Vagina (tissue), 2 donors: ENCODE measurements at places on chromosomes 6 and 20.

- no peak for DNase-seq
These were observed 111.6 kb upstream of the EYA4 start for GRCh38 chr6:133129556-133129955.

- DNase-seq, result no peak
These were observed 123.3 kb upstream of the COL21A1 start for GRCh38 chr6:56370561-56371211.

DNA sequence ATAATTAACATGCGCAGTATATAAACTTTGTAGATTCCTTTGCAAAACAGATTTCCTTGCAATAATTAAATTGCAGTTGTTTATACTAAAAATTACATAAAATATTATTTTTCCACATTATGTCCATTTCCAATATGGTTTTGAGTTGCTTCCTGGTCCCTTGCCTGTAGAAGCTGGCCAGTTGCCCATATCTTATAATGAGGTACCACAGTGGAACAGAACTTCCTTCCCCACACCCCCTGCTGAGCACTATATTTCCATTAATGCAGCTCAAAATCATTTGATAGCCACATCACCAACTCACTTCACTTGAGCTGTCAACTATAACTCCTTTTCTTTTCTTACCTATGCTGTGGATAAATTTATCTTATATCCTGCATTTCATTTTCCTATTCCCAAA lies 194.6 kb downstream of the DST start:
- DNase-seq, result no peak

GRCh38 chr6:14867802-14868201 lies 378.1 kb upstream of the JARID2 start:
- DNase-seq, result no peak

GRCh38 chr6:22783931-22784330 lies 214.6 kb downstream of the HDGFL1 start:
- DNase-seq, result no peak

DNA sequence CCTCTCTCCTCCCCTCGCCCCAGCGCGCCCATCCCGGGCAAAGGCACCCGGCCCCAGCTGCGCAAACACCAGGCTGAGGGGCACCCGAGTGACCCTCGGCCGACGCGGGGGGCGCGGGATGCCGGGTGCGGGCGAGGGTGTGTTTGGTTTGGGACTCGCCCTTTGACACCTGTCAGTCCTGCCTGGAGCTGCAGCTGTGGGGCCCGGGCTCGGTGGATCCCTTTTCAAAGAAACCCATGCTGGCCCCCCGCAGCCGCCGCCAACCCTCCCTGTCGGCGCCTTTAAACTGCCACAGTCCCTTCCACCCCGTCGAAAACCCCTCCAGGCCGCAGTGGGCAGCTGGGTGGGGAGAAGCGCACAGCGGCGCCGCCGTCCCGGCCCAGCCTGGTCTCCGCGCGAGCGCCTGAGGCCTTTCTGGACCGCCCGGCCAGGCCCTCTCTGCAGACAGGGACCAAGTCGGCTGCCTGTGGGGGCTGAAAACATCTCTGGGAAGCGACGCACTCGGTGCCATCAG lies 5.5 kb downstream of the FOXQ1 start:
- no peak for DNase-seq

DNA sequence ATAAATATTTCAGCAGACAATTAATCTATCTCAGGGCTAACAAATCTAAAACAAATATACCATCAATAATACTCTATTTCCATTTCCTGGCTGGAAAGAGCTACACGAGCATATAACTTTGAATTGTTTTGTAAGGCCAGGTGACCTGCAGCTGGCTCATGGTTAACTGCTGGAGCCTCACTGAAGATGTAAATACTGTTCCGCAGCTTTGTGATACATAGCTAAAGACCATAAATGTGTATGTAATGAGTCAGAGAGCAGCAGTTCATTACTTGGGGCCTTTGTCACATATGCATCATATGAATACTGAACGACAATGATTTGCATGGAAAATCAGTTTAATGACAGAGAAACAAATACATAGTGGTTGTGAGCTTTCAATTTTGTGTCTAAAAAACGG lies 109.4 kb upstream of the CCN2 start:
- no peak for DNase-seq

- DNase-seq, result no peak
These were observed 640 bp downstream of the LRRN4 start for GRCh38 chr20:6053064-6053775.

DNA sequence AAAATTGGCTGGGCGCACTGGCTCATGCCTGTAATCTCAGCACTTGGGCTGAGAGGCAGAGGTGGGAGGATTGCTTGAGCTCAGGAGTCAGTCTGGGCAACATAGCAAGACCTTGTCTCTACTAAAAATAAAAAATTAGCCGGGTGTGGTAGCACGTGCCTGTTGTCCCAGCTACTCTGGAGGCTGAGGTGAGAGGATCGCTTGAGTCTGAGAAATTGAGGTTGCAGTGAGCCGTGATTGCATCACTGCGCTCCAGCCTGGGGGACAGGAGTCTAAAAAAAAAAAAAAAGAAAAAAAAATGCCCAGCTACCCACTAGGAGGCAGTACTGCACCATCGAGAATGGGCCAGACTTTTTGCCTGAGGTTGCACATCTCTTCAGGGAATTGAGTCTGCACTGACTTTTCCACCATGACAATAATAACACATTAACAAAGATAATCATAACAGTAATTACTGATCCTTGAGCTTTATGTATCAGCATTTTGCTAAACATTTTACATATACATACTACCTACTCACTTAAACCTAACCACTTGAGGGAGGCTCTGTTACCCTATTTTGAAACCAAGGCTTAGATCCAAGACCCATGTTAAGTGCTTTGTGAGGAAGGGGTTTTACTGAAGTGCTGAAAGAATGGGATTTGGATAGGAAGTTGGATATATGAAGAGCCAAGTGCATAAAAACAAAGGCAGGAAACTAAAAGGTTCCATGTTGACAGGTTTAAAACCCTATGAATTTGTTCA lies 21.0 kb downstream of the SRSF3 start:
- no peak for DNase-seq

DNA sequence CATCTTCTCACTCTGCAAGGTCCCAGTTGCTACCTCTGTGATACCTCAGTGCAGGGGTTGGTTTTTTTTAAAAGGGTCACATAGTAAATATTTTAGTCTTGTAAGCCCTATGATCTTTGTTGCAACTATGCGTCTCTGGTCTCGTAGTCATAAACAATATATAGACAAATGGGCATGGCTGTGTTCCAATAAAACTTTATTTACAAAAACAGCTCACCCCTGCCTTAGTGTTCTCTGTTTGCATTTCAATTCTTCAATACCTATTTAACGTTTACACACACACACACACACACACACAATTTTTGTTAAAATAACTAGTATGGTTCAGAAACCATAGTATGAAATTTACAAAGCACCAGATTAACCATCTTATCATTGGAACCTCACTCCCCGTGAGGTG lies 216.8 kb downstream of the PREX1 start:
- DNase-seq, result no peak

DNA sequence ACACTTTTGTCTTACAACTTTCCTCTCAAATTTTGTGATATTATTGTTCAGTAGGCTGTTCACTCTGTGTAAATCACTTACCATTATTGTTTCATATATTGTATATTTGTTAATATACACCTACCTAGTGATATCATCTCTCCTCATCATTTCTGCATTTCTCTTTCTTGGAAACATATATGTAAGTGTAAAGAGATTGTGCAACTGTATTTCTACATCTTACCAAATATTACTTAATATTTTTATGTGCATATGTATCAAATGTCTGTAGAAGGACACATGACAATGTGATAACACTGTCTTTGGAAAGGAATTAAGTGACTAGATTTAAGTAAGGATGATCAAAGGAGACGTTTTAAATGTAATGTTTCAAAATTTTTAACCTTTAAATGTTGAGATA lies 30.2 kb downstream of the ZNF322 start:
- DNase-seq, result no peak

DNA sequence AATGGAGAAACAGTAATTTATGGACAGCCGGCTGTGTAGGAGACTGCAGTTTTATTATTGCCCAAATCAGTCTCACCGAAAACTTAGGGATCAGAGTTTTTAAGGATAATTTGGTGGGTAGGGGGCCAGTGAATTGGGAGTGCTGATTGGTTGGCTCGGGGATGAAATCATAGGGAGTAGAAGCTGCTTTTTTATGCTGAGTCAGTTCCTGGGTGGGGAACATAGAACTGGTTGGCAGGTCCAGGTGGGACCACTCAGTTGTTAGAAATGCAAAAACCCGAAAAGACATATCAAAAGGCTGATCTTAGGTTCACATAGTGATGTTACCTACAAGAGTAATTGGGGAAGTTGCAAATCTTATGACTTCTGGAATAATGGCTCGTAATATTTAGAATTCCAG lies 59.3 kb downstream of the DOP1A start:
- no peak for DNase-seq

GRCh38 chr20:46850416-46850815 lies 44.2 kb upstream of the EYA2 start:
- DNase-seq, result no peak

- no peak for DNase-seq
These were observed 236.0 kb downstream of the ADGRG6 start for GRCh38 chr6:142537612-142538478.

DNA sequence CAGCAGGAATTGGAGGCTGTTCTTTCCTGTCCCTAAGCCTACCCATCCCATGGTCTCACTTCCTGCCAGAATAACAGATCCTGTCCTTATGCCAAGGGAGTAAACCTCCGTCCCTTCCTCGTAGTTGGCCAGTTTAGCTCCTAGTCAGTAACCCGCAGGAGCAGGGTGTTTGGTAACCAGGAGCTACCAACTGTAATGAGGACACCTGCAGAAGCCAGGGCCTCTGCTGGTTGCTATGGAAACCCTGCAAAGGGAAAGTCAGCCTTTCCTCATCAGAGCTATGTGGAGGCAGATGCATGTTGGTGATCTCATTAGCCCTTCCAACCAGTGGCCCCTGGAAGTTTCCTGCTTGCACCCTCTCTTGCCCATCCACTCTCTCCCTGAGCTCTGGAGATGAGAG lies 368.2 kb upstream of the SULF2 start:
- no peak for DNase-seq

GRCh38 chr20:6101346-6101745 lies 21.5 kb downstream of the FERMT1 start:
- DNase-seq, result no peak

DNA sequence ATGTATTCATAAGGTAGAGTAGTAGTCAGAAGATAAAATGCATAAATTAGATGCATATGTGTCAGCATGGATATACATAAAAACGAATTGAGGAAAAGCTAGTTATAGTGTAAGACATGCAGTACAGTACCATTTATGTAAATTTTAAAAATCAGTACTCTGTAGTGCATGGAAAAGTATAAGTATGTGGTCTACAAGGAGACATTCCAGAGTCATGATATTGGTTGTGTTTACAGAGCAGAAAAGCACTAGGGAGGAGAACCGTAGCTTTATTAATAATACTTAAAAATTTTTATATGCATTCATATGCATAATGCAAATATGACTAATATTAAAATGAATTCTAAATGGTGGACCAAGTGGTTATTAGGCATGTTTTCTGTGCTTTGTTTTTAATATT lies 220.0 kb downstream of the ZFAND3 start:
- DNase-seq, result no peak

GRCh38 chr20:8858181-8858787 lies 210.6 kb upstream of the PLCB4 start:
- no peak for DNase-seq

DNA sequence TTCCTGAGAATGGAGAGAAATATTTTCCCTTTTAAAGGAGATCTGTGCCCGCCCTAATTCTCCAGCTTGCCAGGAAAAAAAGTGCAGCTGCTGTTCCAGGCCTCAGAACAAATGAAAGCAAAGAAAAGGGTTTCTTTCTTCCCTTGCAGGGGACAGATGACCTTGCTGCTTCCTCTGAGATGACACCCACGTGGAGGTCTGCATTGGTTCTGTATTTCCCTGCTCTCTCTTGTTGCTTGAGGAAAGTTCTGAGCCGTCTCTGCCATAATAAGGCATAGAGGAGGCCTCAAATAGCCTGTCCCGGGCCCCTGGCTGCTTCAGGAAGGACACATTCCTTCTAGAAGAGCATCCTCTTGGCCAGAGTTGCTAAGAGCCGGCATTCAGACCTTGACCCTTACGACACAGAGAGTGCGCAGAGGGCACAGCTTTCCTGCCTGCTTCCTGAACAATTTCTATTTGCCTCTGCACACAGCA lies 501.8 kb upstream of the SULF2 start:
- DNase-seq, result no peak

- no peak for DNase-seq
These were observed 867 bp upstream of the AKAP7 start for GRCh38 chr6:131134220-131134979.

DNA sequence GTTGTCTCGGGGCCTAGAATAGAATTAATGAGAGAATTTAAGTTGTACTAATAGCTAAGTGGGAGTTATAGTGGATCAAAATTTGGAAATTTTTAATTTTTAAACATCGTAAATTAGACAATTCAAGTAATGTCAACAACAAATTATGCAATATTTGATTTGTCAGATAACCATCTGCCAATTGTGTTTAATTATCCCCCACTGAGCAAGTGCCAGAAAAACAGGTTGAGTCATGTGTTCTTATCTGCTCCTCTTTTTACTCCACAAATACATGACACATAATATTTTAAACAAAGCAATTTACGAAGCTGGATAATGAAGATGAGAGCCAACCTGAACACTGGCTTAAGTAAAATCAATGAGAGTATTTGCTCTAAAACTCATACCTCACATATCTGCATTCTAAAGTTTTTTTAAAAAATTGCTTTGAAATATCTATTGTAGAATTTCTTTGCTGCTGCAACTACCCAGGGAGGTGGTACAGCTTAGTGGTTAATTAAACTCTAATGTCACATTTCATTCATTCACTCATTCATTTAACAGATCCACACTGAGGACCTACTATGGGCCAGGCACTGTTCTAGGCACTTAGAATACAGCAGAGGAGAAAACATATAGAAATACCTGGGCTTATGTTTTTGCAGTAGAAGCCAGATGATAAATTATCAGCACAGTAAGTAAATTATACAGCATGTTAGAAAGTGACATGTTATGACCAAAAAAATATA lies 57.1 kb upstream of the MAP7 start:
- no peak for DNase-seq

GRCh38 chr20:25300496-25301170 lies 52.7 kb downstream of the PYGB start:
- DNase-seq, result no peak

GRCh38 chr6:13172291-13172690 lies 156.0 kb downstream of the TBC1D7 start:
- DNase-seq, result no peak

- no peak for DNase-seq
These were observed 379.6 kb downstream of the SYNE1 start for GRCh38 chr6:152257581-152257980.

DNA sequence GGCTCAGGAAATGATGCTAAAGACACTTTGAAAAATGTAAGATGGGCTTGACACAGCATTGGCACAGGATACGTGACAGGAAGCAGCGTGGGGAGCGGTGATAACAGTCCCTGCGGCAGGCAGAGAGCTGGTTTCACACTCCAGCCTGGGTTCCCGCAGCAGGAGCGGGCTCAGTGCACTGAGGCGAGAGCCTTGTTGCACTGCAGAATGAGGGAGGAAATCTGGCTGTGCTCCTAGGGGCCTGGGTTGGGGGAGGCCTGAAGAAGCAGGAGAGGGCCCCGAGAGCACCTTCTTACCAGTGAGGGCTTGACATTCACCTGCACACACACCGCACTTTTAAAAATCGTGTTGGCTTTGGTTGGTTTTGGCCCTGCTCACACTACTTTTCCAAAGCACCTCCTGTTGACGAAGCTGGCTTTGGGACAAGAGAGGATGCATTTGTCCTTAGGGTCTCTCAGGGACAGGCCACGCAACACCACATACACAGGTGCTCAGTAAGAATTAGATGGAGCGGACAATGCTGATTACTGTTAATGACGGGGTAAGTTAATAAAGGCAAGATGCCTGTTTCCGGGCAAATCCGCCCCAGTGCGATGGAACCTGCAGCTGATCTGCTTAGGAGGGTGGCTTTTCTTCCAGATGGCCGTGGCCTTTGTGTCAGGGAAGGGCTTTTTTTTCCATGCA lies 49.4 kb upstream of the ARMC2 start:
- DNase-seq, result no peak
